ENCODE measurements at places on chromosomes 11 and 22. TPM values are rescaled to one million over a fixed set of nuclear protein-coding genes. Genes with fewer than 3 reads are reported as not detected.

DNA sequence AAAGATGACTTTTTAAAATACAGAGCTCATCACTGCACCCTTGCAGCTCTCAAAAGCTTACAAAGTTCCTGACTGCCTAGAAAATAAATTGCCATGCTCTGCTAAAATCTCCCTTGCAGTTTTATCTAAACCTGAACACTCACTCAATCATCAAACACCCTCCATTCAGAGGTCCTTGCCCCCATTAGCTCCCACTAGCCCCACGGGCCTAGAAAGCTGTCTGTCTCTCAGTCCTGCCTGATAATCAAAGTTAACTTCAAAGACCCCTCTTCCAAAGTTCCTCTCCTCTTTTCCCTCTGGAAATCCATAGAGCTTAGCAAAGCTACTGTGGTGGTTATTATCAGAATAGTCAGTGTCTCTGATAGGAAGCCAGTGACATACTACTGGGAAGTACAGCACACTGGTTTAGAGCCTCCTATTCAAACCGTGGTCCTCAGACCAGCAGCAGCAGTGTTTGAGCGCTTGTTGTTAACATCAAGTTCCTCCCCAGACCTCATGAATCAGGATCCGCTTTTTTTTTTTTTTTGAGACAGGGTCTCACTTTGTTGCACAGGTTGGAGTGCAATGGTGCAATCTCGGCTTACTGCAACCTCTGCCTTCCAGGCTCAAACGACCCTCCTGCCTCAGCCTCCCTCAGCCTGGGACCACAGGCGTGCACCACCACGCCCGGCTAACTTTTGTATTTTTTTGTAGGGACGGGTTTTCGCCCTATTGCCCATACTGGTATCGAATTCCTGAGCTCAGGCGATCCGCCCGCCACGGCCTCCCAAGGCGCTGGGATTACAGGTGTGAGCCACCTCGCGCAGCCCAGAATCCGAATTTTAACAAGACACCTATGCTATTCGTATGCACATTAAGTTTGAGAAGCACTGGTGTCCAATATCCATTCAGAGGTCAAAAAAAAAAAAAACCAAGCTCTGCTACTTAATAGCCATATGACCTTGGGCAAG is 1.2 kb downstream of the NDUFC2 start:
- no peak for DNase-seq

- no peak for DNase-seq
Measured at GRCh38 chr11:57801183-57801485, 39.5 kb downstream of the CTNND1 start.

DNA sequence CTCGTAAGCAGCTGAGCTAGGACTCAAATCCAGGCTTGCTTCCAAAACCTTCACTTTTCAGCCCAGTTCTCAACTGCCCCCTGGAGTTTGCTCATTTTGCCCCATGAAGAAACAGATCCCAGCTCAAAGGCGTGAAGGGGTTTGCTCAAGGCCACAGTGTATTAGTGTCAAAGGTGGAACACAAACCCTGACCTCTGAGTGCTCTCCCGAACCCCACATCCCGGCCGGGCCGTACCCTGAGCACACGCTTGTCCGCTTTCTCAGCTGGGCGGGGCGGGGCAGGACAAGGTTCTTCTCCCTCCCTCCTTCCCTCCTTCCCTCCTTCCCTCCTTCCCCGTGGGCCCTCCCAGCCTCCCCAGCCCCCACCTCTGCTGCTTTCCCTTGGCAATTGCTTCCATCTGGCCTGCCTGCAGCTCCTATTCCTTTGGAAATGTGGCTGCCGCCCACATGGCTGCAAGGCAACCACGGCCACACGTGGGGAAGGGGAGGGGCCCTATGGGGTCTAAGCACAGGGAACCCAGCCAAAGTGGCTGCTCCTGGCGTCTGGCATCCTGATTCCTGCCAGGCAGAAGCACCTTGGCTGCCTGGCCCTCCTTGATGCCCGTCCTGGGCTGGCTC is 4.1 kb downstream of the ST3GAL4 start:
- DNase-seq, result no peak

- DNase-seq, result no peak
Measured at GRCh38 chr11:100354736-100355135, 332.4 kb upstream of the ARHGAP42 start.

DNA sequence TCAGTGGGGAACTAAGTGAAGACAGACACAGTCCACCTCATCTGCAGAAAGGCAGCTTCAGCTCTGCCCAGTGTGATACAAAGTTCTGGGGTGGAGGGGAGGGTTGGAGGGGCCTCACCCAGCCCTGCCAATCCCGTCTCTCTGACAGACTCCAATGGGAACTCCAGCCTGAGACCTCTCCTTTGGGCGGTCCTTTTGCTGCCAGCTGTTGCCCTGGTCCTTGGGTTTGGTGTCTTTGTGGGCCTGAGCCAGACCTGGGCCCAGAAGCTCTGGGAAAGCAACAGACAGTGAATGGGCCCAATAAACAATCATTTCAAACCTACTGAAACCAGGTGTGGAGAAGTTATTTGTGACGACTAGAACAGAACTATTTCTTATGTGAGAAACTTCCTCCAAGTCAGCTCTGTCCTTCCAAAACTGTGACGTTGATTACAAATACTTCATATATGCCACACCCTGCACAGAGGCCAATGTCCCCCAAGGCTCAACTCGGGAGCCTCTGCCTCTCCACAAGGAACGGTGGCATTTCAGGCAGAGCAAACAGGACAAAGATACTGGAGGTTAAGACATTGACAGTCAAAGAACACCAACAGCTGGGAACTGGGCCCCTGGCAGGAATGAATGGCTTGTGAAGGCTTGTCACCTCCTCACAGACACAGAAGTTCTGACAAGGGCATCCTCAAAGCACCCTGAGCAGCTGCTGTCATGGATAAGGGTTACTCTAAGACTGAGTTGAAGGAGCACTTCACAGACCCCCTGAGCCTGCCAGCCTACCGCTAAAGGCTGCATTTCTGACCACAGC is 8.2 kb downstream of the ZP1 start:
- DNase-seq, result peak; percentile 20

GRCh38 chr11:12253843-12254281 is 123.5 kb upstream of the PARVA start:
- no peak for DNase-seq

DNA sequence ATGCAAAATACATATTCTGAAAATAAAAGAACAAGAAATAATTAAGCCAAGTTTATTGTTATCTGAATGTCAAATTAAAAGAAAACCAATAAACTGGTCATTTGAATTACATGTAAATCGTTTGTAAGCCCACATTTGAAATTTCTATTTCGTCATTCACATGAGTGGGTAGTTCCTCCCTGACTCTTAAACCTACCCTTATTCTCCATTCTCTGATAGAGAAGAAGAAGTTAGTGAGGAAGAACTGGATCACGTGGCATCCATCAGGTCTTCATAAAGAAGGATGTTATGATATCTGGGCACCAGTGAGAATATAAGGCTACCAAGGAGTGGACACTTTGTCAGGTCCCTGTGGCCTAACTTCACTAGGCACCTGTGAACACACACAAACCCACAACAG is 328.1 kb downstream of the OPCML start:
- DNase-seq, result no peak

DNA sequence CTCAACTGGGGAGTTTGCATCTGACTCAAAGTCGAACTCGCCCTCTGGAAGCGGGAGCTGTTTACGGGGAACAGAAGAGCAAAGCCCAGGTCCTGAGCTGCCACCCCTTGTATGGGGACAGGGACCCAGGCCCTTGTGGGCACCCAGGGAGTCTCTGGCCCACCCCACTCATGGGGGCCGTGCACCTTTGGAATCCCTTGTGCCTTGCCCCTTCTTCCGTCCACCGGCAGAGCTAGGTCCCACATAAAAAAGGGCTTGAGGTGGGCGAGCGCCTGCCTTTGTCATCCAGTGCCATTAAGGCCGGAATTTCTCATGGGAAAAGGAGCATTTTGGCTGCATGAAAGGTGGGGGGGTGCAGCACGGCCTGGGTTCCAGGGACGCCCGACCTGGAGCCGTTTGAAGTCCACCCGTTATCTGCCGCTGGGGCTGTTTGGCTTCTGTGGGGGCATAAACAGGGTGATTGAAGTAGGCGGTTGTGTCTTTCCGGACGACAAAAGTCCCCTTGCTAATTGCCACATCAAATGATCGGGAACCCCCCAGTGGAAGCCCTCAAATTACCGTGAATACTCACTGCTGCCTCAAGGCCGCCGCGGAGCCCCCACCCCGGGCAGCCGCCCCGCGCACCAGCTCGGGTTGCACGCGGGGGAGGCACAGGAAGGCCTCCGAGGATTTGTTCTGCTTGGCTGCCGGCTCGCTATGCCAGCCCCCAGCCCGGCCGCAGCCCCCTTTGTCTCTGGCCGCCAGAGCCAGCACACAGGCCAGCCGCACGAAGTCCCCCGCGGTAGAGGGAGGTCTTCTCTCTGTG is 49.0 kb upstream of the FGF3 start:
- no peak for DNase-seq

DNA sequence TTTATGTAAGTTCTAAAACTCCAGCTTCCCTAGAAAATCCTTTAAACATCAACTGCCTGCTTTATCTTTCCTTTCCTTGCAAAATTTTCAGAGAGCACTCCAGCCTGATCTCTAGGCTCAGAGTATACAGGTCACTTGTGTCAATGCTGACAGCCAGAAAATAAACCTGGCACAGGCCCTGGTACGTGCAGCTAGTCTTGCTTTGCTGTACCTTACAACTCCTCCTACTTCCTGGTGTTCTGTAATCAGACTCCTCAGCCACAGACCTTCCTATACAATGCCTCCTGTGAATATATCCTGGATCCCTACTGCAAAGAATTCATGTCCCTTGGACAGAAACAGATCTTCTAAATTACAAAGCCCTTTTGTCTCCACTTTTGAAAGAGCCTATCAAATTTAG is 24.2 kb upstream of the TMEM123 start:
- DNase-seq, result no peak

DNA sequence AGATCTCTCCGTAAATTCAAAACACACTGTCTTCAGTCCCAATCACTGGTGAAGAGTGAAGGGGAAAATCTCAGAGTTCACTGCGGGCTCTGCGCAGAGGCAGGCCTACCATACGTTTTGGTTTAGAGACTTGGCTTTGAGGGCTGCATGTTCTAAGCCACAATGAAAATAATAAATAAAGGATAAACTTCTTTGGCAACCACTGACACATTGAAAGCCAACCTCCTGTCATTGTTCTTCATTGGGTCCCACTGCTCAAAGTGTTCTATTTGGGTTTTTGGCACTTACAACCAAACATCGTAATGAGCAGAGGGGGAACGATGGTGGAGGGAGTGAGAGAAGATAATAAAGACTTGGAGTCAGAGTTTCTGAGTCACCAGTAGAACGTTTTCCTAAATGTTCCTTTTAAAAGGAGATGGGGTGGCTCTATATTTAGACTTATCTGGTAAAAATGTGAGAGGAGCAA is 472.9 kb downstream of the SOX6 start:
- no peak for DNase-seq

GRCh38 chr11:71449596-71449995 is 1.4 kb upstream of the DHCR7 start:
- DNase-seq, result no peak

DNA sequence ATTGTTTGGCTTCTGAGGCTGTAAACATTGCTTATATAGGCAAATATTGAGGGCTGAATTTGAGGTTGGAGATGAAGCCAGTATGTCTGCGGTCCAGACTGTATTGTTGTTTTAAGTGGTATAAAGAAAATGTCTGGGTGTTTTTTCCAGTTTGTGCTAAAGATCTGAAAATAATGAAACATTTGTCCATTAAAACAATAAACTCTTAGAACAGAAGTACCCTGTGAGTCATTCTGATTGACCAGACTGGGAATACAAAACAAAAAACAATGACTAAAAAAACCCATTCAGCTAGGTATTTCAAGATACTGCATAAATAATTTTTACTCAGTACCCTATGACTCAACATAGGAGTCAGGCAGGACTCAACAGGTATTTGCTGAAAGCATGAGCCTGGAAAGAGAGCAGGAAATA is 20.4 kb downstream of the ALKBH8 start:
- no peak for DNase-seq

GRCh38 chr11:67116758-67117105 is 2.3 kb upstream of the KDM2A start:
- DNase-seq, result no peak

GRCh38 chr11:15737320-15737719 is 619.0 kb downstream of the SOX6 start:
- no peak for DNase-seq

GRCh38 chr22:36301384-36301828 is 48.5 kb downstream of the APOL1 start:
- peak; percentile 82 for DNase-seq

GRCh38 chr11:1656061-1656441 is 26.5 kb downstream of the KRTAP5-5 start:
- no peak for DNase-seq

- peak; percentile 39 for DNase-seq
Measured at GRCh38 chr11:1869427-1870325, 16.8 kb downstream of the LSP1 start.

GRCh38 chr11:762421-763072 is 14.7 kb downstream of the GATD1 start:
- peak; percentile 58 for DNase-seq

- no peak for DNase-seq
Measured at GRCh38 chr11:113045146-113045545, 83.9 kb downstream of the NCAM1 start.

GRCh38 chr22:49760630-49761571 is 66.8 kb downstream of the BRD1 start:
- no peak for DNase-seq

- no peak for DNase-seq
Measured at GRCh38 chr22:38952281-38952993, 5.0 kb upstream of the APOBEC3A start.

DNA sequence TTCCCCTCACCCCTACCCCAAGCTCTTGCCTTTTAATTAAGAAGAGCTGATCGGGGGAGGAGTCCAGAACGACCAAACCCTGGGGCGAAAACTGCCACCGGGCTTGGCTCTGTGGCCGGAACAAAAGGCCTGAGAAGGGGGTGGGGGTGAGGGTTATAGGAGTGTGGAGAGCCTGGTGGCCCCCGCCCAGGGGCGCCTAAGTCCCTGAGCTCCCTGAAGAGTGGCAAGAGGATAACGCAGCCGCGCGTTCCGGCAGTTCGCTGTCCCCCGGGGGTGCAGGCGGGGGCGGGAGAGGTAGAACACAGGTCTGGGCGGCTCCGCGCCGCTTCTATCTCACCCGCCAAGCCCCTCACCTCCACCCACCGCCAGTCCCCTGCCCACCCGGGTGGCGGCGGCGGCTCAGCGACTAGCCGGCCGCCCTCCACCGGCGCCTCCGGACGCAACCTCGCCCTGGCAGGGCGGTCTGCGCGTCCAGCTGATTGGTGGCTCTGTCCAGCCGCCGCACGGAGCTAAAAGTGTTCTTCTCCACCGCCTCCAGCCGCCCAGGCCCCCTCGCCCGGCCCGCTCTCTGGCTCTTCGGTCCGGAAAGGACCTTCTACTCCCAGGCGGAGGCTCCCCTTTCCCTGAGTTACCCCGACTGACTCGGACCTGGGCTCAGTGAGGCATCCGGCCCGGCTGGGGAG is 18.7 kb upstream of the BDNF start:
- no peak for DNase-seq

Gene ISX
- not detected for total RNA-seq

Gene TUB
- total RNA-seq, result 5.2 TPM

Gene LRRC10B
- 6.4 TPM for total RNA-seq

Gene TOMT
- total RNA-seq, result not detected

Gene FAM83F
- 1.4 TPM for total RNA-seq

Gene TSG101
- 61.8 TPM for total RNA-seq

Gene CYP2D6
- 1.4 TPM for total RNA-seq

Gene P2RY2
- total RNA-seq, result 6.5 TPM

Gene SESN3
- total RNA-seq, result 33.8 TPM

Gene BLID
- total RNA-seq, result 0.62 TPM

Gene WNT11
- total RNA-seq, result 9.2 TPM

Data from lower lobe of right lung (tissue), 2 donors.